GOT3 (cell line): ENCODE measurements at places on chromosomes 11 and 22.

GRCh38 chr11:77510095-77510494 lies 36.2 kb upstream of the PAK1 start:
- no peak for DNase-seq

- no peak for DNase-seq
Observed at GRCh38 chr11:15507592-15507991, 392.9 kb downstream of the INSC start.

- DNase-seq, result no peak
Observed at GRCh38 chr22:42717197-42717928, 3.3 kb downstream of the A4GALT start.

DNA sequence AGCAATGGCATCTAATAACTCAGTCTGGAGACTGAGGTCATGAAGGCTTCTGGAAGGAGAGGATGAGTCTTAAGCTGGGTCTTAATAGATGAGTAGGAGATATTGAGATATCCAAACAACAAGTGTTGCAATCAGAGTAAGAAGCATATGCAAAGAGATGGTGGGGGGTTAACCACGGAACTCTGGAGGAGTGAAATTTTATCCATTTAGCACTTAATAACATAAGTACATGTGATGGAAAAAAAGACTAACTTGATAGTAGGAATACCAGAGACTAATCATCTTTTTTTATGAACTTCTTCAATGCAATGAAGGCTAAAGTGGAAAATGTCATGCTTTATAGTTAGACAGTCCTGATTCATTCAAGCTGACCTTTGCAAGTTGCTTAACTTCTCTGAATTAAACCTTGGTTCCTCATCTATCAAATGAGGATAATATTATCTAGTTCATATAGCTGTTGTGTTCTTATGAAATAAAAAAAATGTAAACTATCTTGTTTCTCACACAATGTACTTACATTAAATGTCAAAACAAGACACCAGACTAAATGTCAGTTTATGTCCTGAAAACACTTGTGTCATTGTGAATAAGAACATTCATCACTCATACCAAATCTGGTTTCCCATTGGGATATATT lies 403.1 kb upstream of the CCDC90B start:
- no peak for DNase-seq

DNA sequence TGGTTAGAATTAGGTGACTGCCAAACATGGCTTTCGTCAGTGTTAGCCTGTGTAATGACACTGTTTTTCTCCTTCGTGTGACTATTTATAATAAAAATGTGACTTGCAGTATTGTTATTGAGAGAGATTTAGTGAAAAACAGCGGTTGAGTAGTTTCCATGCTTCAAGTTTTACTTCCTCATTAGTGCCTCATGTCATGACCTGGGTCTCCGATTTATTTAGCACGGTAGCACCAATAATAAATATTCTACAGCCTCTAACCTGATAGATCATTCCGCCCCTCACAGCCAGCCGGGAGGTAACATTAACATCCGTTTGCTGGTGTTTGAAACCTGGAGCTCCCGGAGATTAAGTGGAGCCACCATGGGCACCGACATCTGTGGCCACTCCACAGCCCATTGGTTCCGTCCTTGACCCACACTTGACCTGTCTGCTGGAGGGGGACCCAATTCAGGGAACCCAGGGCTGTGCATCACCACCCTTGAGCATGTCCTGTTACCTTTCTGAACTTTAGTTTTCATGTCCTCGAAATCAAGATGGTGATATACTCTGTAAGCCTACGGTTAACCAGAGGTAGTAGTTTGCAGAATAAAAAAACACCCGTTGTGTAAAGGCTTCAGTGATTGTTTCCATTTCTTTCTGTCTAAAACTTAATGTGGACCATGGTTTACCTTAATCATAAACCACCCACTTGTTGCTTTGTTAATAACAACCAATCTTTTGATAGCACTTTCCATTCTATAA lies 104.1 kb downstream of the ATXN10 start:
- no peak for DNase-seq

- DNase-seq, result no peak
Observed at GRCh38 chr11:128512474-128512996, 74.8 kb downstream of the ETS1 start.

- no peak for DNase-seq
Observed at GRCh38 chr11:46361283-46362155, 14.3 kb downstream of the DGKZ start.

DNA sequence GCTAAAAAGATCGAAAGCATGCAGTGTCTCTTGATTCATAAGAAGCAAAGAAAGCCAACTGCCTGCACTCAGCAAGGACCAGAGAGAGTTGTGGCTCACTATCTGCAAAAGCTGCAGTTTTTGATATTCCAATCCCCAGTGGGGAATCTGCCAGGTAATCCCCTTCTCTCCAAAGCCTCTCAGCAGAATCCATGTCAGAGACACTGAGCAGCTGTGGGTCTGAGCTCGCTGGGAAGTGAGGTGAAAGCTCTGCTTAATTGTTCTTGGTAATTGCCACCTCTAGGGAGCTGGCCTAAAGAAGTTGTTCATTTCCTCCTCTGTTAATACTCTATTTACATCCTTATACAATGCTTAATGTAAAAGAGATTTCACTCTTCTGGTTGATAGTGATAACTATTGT lies 261.3 kb upstream of the LRRC4C start:
- no peak for DNase-seq

DNA sequence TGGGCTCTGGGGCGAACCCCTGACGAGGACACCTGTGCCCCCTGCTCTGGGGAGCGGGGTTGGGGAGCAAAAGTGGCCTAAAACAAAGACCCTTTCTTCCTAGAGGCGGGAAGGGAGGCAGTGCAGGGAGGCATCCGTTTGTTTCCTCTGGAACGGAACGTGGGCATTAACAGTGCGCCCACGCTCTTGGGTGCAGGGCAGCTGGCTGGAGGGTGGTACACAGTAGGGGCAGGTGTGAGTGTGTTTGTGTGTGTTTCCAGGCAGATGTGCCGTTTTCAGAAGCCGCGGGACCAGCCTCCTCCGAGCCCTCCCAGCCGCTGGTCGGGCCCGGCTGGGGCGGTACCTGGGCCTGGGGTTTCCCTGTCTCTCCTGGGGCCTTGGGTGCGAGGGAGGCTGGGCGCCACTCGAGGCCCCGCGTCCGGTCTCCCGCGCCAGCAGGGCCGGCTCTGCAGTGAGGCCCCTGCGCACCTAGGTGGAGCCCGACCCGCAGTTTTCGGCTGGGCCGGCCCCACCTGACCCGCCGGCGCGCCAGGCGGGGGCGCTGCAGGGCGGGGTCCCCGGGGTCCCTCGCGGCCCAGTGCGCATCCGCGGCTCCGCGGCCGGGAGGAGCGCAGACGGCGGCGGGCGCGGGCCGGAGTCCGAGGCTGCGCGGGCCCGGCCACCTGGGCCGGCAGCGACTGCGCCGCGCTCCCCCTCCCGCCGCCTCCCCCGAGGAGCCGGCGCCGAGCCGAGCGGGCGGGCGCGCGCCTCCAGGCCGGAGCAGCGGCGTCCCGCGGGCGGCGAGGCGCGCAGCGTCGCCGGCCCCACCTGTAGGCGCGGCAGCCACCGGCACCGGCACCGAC lies 1252.7 kb downstream of the BRD1 start:
- DNase-seq, result no peak

DNA sequence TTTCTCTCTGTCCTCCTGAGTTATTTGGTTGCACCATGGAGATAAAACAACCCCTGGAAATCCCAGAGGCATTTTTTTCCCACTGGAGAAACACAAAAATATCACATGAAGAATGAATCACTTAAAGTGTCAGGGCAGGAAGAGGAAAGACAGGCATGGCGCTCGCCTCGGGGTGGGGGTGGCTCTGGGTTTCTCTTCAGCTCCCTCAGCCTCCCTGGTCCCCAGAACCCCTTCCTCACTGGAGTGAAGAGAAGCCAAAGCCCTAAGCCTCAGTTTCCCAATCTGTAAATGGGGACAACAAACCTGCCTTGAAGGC lies 938 bp downstream of the SHISAL1 start:
- no peak for DNase-seq

- no peak for DNase-seq
Observed at GRCh38 chr11:117815262-117815803, 9.2 kb downstream of the FXYD2 start.

- no peak for DNase-seq
Observed at GRCh38 chr11:112801025-112801816, 160.0 kb upstream of the NCAM1 start.

- no peak for DNase-seq
Observed at GRCh38 chr11:1773131-1773993, 9.6 kb upstream of the CTSD start.

GRCh38 chr22:30044369-30044768 lies 35.9 kb upstream of the HORMAD2 start:
- no peak for DNase-seq

- no peak for DNase-seq
Observed at GRCh38 chr11:109619498-109619897, 197.5 kb downstream of the C11orf87 start.

DNA sequence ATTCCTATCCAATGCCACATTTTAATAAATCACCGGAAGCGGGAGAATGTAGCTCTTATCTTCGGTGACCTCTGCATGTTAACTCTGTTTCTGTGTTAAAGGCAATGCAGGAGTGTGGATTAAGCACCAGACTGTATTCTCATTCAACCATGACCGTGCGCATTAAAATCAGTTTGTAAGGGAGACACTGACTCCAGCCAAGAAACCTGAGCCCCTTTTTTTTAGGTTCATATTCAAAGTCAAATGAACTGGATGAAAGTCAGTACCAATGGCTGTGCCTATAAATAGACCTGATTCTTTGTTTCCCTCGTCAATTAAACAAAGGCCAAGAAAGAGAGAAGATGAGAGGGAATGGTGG lies 32.2 kb downstream of the C11orf91 start:
- no peak for DNase-seq

DNA sequence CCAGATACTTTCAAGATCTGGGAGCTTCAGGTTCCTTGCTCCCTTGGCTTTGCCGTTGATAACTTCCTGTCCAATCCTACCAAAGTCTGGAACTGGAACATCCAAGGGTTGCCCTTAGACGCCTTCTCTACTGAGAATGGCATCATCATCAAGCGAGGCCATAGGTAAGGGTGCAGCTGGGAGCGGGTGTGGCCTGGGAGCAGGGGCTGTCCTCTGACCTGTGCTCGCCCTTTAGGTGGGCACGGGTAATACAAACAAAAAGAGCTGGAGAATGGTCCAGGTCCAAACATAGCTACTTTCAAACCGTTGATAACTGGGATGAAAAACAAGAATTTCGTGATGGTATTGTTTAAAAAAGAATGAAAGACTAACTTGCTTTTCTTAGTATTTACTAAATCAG lies 25.0 kb downstream of the CASP12 start:
- no peak for DNase-seq

DNA sequence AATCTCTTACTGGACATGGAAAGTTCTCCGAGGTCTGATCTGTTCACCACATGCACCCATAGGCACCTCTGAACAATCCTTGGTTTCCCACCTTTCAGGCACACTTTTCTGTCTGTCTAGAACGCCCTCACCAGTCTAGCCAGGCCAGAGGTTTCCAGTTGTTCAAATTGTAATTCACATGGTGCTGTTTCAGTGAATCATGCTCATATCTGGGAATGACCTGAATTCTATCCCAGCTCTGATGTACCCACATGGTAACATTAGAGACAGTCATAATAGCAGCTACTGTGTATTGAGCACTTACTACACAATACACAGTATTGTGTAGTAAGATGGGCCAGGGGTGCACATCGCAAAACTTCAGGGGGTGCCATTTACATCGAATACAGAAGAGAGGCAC lies 138.2 kb downstream of the COMMD9 start:
- no peak for DNase-seq

DNA sequence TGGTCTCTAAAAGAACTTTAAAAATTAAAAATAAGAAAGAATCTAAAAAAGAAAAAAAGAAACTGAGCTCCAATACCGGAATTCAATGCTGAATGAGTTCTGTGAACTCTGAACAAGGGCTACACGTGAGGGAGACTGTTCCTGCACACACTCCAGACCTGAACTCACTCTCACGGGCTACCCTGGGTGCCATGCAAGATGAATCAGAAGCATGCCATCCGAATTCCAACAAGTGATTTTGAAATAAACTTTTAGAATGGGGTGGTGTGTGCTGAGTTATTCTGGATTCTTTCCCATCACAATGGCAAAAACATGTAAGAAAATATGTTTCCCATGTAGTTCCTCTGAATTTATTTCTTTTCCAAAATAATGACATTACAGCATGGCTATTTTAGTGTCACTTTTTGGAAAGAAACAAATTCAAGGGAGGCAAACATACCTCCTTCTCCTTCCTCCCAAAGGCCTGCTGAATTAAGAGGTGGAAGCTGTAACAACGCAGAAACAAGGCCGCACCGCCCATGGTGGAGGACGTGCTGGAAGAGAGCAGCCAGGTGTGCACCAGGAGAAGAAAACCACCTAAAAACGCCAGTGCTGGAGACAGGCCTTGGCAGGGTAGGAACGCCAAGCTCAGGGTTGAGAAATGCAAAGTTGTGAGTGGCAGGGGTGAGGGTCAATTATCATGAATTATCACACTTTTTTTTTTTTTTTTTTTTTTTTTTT lies 63.2 kb upstream of the ARFGAP3 start:
- no peak for DNase-seq

DNA sequence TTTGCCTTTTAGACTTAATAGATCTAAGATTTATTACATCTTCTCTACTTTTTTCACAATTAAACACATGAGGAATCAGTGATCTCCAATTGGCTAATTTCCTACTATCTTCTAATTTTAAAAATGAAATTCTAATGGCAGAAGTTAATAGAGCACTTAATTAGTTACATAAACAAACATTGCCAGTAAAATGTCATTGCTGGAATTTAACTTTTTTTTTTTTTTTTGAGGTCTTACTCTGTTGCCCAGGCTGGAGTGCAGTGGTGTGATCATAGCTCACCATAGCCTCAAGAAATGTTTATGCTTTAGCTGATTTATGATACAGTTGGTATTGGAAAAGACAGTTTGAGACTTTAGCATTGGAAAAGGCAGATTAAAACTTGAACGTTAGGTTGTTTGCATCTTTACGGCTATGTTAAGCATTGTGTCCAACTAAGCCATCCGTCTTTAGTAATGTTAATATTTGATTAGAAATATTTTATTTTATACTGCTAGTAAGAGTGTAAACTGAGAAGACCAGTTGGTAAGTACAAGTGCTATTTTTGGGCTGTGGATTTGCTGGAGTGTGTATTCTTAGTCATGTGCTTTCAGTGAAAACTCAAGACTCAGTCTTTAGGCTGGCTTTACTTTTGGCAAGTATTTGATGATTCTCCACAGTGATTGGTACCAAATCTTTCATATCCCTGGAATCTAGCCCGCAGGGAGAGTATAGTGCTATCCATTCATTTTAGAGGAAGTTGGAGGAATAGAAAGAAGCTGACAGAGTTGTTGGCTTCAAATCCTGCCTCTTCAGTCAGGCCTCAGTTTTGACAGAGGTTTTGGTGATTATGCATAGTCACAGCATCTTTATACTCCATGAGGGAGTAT lies 4.5 kb downstream of the ANO5 start:
- no peak for DNase-seq

DNA sequence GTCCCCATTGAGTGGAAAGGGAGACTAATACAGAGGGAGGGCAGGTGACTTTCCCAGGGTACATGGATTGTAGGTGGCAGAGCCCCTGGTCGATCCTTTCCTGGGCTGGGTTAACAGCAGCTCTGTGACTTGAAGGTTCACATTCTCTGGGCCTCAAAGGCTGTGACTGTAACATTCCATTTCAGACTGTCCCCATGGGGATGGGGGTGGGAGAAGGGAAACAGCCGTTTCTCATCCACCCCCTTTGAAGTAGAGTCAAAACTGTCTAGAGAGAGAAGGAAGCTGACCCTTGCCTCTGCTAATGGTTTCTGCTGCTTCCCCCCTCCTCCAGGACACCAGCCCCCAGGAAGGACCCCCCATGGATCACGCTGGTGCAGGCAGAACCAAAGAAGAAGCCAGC lies 19.2 kb downstream of the MICALL1 start:
- DNase-seq, result no peak

GRCh38 chr22:17476838-17477237 lies 86.5 kb upstream of the SLC25A18 start:
- no peak for DNase-seq
